ENCODE measurements at places on chromosomes 7 and 10.
A peak's percentile ranks its signal among the peaks of the same experiment; 100 is the strongest.

- DNase-seq = peak; percentile 83
These were observed 96.4 kb downstream of the CCSER2 start for GRCh38 chr10:84424731-84425167.

- no peak for DNase-seq
These were observed 211.3 kb downstream of the BICC1 start for GRCh38 chr10:58723966-58724365.

DNA sequence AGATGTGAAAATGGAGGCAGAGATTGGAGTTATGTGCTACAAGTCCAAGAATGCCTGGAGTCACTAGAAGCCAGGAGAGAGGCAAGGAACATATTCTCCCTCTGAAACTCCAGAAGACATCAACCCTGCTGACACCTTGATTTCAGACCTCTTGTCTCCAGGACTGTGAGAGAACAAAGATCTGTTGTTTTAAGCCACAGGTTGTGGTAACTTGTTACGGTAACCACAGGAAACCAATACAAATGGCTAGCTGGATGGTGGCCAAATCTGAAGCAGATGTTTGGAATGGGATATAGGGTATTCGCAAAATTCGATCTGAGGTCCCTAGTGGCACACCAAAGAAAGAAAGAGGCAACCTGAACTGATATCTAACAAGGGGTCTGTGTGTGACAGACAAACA is 129.0 kb downstream of the HERPUD2 start:
- no peak for DNase-seq

- DNase-seq = no peak
These were observed 121.5 kb upstream of the PRSS58 start for GRCh38 chr7:142379201-142379885.

DNA sequence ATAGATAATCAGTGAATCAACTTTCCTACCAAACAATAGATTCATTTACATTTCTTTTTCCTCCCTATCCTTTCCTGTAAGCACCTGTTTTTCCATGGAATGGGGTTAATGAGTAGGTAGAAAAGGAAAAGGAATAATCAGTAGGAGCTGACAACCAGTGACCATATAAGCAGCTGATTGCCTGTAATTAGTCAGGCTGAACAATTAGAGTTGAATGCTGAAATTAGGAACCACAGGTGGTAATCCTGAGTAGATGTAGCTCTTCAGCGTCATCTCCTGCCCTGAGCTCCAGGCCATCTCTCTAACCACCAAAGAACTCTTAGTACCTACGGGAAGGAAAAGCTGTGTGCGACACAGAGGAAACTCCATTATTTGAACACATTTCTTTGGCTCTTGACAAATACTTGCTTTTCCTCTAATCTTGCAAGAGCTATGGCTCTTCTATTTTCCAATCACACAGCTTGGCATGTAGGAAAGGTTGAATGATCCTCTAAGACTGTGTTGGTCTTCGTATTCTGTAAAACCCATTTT is 63.8 kb downstream of the KLHDC10 start:
- no peak for DNase-seq

GRCh38 chr10:119347181-119347974 is 140.0 kb downstream of the GRK5 start:
- DNase-seq = no peak

GRCh38 chr10:34488476-34489130 is 326.5 kb downstream of the PARD3 start:
- no peak for DNase-seq

DNA sequence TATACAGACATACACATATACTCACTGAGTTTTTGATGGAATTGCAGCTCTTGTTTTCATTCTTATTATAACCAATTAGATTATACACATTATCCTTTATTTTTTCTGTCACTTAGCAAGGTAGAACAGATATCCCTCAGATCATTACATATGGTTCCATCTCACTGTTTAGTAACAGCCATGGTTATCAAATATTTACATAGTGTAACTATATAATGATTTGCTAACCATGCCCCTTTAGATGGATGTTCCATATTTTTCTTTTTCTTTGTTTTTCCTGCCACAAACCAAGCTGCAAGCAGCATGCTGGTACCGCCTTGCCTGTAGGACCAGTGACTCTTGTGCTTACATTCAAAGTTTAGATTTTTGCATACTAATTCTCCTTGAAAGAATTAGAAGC is 163.4 kb upstream of the NFE2L3 start:
- no peak for DNase-seq

- DNase-seq = no peak
These were observed 326.0 kb upstream of the MTPN start for GRCh38 chr7:136303162-136303561.

DNA sequence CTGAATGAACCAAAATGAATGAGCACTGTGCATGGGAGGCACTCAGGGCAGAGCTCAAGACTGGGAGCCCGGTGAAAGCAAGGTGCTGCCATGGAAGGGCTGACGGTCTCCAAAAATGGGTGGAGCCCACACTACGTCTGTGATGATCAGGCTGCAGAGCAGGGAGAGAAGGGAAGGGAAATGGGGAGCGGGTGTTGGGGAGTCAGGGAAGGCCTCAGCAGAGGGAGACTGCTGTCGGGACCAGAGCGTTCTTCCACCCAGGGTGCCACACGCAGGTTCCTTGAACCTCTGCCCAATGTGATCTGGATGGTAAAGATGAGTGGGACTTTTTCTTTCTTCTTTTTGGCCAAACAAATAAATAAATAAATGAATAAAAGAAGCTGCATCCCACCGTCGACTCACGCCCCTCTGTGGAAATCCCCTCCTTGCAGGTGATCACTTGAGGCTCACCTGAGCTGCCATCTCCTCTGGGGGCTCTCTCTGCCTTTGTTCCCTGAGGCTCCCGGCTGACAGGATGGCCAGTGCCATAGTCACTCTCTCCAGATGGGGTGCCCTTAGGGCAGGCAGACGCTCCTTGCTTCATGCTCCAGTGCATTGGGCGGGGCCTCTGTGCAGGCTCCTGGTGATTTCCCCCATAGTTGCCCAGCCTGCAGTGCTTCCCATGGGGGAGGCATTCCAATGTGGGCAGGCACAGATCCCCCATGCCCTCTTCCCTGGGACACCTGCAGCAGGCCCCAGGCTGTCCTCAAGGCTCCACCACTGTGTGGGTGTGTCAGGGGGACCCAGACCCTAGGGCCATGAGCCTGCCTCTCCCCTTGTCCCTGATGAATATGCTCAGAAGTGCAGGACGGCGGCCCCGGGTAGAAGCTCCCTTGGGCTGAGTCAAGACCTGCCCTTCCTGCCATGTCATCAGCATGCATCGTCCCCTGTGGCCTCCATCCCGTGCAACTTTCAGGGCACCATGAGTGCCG is 131.8 kb downstream of the PTPN20 start:
- no peak for DNase-seq

- DNase-seq = no peak
These were observed 28.1 kb downstream of the PTPRZ1 start for GRCh38 chr7:121901026-121901425.

GRCh38 chr10:76201962-76202361 is 770.5 kb downstream of the LRMDA start:
- DNase-seq = no peak

DNA sequence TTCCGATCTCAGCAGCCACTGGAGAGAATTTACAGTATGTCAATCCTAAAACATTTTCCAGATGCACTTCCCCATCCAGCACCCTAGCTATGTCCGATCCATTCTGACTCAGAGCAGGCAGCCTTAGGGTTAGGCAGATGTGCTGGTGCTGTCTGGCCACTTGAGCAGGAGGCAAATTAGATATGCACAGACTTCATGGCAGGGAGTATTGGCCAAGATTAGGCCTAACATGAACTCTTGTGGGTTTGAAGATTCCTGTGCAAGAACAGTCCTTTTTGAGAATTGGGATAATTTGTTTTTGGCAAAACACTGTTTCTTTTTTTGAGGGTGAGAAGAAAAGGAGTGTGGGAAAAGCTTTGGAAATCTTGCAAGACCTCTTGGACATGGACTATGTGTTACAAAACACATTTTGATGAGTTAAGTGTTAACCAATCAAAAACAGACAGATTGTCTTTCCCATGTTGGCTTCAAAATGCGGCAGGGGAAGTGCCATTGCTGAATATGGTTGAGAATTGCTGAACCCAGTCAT is 218.6 kb upstream of the INHBA start:
- no peak for DNase-seq

DNA sequence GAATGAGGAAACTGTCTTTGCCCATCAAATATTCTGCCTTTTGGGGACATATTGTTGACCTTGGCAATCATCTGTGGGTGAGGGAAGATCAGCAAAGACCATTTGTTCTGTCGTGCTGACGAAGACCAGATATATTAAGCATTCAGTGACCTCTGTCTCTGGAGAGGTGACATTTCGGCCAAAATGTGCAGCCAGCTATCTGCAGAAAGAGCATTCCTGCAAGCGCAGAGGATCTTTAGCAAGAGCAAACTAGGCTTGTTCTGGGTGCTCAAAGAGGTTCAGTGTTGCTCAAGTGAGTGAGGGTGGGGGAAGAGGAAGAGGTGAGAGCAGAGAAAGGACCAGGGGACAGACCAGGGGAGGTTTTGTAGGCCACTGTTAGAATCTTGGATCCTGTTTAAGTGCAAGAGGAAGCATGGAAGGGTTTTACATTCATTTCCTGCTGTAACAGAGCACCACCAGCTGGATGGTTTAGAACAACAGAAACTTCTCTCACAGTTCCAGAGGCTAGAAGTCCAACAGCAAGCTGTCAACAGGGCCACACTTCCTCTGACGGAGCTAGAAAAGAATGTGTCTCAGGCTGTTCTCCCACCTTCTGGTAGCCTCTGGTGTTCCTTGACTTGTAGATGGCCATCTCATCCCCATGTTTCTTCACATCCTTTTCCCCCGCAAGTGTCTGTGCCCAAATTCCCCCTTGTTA is 11.2 kb downstream of the C10orf120 start:
- no peak for DNase-seq

DNA sequence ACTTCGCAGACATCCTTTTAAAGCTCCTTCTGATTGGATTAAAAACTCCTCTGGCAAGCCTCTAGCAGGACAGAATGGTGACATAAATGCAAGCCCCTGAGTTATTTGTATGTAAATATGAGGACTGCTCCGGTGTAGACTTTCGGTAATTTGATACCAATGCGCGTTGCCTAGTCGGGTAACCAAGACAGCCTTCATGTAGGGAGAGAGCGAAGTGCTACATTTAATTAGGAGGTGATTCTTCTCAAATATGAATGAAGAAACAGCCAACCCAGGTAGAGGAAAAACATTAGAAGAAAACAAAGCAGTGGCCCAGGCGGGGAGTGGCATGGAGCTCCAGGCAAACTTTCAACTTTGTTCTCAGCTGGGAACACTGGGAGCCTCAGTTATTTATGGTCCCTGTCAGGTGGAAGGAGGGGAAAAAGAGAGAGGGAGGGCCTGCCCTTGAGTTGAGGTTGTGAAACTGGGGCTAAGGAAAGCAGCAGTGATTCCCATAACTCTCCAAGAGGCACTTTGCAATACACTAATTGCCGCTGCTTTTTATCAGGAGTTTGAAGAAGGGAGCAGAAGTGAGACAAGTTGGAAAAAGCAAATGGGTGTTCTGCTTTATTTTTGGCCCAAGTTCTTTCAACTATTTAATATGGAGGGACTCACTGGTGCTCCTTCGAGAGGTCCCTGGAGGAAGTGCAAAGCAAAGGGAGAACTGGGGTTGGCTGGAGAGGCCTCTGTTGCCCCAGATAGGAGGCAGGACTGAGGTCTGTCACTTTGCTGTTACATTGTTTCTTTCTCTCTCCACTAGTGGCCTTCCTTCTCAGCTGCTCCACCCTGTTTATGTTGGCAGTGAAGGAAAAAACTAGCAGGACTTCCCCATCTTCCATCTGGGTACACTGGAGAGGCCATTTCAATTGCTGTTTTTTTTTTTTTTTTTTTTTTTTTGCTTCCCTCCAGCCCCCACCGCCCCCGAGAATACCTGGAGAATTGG is 234.6 kb upstream of the CCDC6 start:
- no peak for DNase-seq

DNA sequence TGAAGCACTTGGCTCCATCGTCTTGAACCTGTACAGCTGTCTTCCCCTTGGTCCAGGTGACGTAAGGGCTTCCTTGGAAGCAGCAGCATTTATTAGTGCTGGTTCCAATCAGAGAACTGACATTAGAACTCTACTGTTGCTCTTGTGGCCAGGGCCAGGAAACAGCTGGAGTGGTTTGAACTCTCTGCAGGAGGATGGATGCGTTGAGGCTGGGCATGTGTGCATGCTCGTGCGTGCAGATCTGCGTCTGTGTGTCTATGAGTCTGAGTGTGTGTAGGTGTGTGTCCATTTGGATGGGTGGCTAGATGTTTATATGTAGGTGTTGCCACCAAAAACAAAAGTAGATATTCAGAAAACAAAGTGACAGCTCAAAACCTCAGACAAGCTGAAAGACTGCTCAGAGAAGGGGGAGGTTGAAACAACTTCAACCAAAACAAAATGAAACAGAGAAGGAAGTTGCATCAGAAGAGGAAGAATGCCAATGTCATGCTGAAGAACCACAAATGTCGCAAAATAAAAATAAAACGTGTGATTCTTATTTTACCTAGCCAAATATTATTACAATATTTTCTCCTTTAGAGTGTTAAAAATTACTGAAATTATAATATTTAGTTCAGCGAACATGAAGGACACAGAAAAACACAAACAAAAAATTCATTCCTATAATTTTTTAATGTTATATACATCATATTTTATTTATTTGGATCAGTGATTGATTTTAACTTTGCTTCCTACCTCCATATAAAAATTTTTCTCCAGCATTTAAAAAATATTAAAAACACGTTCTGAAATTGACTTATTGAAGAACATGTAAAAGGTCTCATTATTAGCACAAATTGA is 96.1 kb upstream of the MKLN1 start:
- no peak for DNase-seq

GRCh38 chr7:143914938-143915652 is 13.1 kb upstream of the TCAF1 start:
- no peak for DNase-seq

- DNase-seq = peak; percentile 76
These were observed 125.3 kb downstream of the CHN2 start for GRCh38 chr7:29319719-29320521.

GRCh38 chr7:134605978-134606923 is 40.4 kb upstream of the BPGM start:
- DNase-seq = peak; percentile 61

- no peak for DNase-seq
These were observed 24.6 kb downstream of the TNS3 start for GRCh38 chr7:47557317-47557693.

DNA sequence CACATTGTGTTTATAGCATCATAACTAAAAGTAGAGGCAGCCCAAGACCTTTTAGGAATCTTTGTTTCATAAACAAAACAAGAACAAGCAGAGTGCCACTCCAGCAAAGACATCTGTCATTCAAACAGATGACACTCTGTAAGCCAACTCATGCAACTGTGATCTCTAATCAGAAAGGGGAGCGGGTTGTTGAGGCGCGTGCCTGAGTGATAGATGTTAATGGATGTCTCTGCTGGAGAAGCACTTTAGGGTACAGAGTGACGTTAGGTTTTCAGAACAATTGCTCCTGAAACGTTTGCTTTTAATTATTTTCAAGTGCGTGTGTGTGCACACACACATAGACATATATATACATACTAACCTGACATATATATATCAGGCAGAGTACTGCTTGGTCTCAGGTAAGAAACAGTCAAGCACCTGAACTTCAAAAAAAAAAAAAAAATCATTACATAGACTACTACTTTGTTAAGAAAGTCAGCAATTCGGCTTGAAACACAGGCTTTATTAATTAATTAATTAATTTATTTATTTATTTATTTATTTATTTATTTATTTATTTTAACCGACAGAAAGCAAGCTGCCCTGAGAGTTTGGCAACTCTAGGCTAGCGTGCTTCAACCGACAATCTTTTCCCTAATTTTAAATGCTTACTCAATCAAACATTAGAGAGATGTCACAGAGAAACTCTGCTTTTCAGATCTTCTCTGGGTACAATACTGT is 109.1 kb downstream of the POU6F2 start:
- DNase-seq = no peak

GRCh38 chr7:32170838-32171237 is 100.6 kb upstream of the PDE1C start:
- no peak for DNase-seq

GRCh38 chr10:71045204-71045809 is 156.9 kb upstream of the PCBD1 start:
- peak; percentile 32 for DNase-seq

Data from head of caudate nucleus (tissue), 42 donors.